ENCODE measurements at places on chromosomes 5 and 9.

DNA sequence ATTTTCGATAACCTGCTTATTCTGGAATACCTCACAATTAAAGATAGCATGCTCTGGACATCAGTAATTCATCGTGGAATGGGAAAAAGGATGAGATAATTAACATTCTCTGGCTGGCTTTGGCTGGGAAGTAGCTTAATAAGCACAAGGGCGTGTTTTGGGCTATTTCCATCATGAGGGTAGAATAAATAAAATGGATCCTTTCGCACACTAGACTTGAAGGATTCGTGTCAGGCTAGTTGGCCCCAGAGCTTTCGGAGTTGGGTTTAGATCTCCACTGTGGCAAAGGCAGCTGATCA lies 151.2 kb upstream of the ADRA1B start:
- DNase-seq, result no peak

GRCh38 chr9:91751922-91752321 lies 198.1 kb downstream of the ROR2 start:
- no peak for DNase-seq

- DNase-seq, result peak; percentile 43
Measured at GRCh38 chr9:8365029-8365428, 565.5 kb upstream of the DMAC1 start.

GRCh38 chr5:73437777-73438644 lies 10.6 kb downstream of the FOXD1 start:
- no peak for DNase-seq

DNA sequence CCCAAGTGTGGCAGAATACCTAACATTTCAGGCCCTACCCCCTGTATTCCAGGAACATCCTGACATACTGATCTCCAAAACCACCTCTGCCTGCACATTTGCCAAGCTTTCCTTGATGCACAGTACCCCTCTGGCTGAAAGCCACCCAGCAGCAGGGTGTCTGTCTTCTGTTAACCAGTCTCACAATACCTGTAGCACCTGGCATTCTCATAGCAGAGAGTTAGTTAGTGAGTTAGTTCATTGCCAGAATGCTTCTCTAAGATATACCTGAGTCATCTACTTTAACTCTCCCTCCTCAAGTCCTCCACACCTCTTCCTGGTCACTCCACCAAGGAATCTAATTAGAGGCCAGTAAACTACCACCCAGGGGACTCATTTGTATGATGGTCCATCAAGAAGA lies 46.1 kb upstream of the IL7R start:
- no peak for DNase-seq

- DNase-seq, result no peak
Measured at GRCh38 chr5:111229871-111230810, 6.0 kb downstream of the CAMK4 start.

- DNase-seq, result no peak
Measured at GRCh38 chr9:20382460-20383071, 239.7 kb downstream of the MLLT3 start.

- DNase-seq, result peak; percentile 64
Measured at GRCh38 chr5:122183098-122183787, 53.9 kb downstream of the ZNF474 start.

GRCh38 chr5:6649681-6650080 lies 16.4 kb downstream of the SRD5A1 start:
- no peak for DNase-seq

DNA sequence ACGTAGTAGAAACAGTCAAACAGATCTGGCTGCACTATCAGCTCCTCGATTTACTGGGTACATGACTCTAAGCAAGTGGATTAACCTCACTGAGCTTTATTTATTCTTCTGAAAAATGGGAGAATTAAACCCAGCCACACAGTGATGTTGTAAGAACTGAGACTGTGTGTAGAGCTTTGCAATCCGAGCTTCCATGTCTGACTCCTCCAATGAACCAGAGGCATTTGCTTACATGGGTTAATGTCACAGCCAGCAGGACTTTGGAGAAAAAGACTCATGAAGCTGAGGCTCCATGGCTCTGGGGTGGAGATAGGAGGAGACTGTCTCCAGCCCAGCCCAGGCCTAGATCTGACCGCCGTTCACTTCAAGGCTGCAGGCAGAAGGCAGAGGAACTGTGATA lies 201.3 kb downstream of the CDK5RAP2 start:
- no peak for DNase-seq

- no peak for DNase-seq
Measured at GRCh38 chr9:105751761-105752160, 57.4 kb downstream of the TMEM38B start.

- DNase-seq, result peak; percentile 24
Measured at GRCh38 chr5:80569961-80570786, at the start of gene ANKRD34B. Gene ANKRD34B, minus strand, starts transcription at chr5:80570280. Its CDS starts 10,261 bp downstream, at chr5:80560019.
